Right renal cortex interstitium (tissue), 3 donors: ENCODE measurements at places on chromosomes 6 and 20.

GRCh38 chr6:159493898-159494585 is 199.0 kb downstream of the SOD2 start:
- no peak for DNase-seq

- no peak for DNase-seq
Measured at GRCh38 chr6:167000759-167001158, 1.6 kb downstream of the CEP43 start.

DNA sequence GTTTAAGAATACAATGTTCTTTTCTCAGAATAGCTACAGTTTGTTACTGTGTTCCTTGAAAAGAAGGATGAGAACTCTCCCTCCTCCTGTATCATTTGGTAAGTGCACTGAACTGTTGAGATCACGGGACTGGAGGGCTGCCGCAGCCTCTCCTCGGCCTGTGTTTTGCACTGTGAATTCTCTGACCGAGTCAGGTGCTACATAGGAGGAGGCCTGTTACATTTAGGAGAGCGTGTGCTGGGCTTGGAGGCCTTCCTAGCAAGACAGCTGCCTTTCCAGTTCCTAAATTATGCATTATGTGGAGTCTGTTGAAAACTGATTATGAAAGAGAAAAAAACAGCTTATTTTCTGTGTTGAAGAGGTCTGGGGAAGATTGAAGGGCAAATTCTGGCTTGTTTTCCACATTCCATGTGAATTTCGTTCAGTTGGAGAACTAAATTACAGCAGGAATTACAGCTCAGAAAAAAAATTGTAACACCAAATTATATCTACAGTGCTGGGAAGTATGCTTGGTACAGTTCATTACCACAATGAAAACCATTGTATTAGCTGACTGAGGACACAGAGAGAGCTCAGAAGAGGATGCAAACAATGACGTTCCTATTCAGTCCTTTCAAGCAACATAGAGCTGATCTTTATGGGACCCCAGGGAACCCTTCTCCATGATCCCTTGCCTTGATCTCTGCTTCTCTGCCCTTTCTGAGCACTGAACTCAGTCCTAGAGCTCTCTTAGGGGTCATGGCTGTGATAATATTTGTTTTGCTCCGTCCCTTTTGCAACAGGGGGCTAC is 2.8 kb downstream of the TMC2 start:
- DNase-seq = no peak

DNA sequence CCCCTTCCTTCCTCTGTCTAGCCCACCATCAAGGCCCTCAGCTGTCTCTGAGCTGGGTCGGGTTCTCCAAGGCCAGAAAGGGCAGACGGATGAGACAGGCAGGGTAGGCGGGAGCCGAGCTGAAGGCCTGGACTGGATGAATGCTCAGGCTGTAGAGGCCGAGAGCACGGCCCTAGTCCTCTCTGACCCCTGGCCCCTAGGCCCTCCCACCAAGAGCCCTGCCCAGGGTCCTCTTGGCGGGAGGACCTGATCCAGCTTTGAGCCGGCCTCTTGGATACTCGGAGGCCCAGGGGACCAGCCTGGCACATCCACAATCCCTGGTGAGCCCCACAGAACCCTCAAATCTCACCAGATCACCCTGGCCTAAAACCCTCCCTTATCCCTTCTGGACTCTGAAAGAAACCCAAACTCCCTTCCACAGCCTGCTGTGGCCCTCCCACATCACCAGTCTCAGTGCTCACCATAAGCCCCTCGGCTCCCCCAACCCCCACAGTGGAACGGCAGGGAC is 8.2 kb downstream of the ADISSP start:
- DNase-seq = no peak

GRCh38 chr6:22638320-22638719 is 69.0 kb downstream of the HDGFL1 start:
- no peak for DNase-seq

GRCh38 chr20:9444921-9445320 is 69.5 kb upstream of the LAMP5 start:
- DNase-seq = no peak

- DNase-seq = no peak
Measured at GRCh38 chr20:57214427-57214826, 52.0 kb downstream of the BMP7 start.

DNA sequence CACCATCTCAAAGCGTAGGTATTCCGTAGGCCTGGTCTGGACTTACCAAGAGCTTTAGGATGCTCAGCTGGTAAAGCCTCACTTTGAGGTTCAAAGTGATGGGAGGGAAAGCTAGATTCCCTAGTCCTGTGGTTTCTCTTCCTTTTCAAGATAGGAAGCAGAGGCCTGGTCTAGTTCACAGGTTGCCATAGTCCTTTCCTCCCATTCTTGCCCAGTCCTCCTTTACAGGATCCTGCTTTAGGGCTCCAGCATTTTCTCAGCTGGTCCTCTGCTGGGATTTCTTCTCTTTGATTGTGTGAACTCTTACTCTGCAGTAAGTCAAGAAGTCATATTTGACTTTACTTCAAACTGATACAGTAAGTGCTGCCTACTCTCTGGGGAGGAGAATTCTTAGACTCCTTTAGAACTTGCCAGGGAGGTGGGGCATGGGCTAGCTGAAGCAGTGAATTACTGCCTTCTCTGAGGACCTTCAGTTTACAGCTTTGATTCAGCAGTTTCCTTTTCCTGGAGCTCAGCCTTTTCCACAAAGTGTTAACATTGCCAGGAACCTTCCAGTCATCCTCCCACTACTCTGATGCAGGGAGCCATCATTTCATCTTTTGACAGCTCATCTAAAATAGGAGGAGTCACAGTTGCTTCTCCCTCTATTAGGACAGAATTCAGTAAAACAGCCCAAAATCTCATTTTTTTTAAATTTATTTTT is 42.8 kb upstream of the PLCG1 start:
- DNase-seq = no peak

- no peak for DNase-seq
Measured at GRCh38 chr6:2232445-2232844, 13.0 kb downstream of the GMDS start.

GRCh38 chr6:118735320-118735719 is 83.9 kb upstream of the CEP85L start:
- no peak for DNase-seq

GRCh38 chr6:88599571-88599970 is 363.8 kb downstream of the RNGTT start:
- no peak for DNase-seq

GRCh38 chr6:15948930-15949900 is 179.7 kb upstream of the MYLIP start:
- peak; percentile 60 for DNase-seq
